ENCODE measurements at places on chromosomes 4 and X. TPM values are rescaled to one million over a fixed set of nuclear protein-coding genes. Genes with fewer than 3 reads are reported as not detected.

- DNase-seq = no peak
Measured at GRCh38 chrX:1137531-1137930, 74.9 kb downstream of the CRLF2 start.

CRMP1 gene
- 37.7 TPM for total RNA-seq

GRCh38 chr4:168803732-168804131 lies 206.3 kb downstream of the CBR4 start:
- DNase-seq = peak; percentile 75

DNA sequence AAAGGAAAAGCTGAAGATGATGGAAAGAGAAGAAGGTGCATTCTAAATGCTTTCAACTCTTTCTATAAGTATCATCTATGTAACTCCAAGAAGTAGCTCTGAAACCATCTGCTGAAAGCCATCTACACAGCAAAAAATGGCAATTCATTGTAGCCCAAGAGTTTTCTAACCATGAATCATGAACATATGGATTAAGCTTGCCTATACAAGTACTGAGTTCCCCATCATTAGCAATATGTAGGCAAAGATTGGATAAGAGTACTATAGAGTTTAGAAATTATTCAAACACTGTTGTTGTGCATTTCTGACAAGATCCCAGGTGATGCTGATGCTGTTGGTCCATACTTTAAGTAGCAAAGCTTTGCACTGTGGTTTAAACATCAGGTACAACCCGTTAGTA lies 11.2 kb downstream of the DAPP1 start:
- DNase-seq = no peak

- DNase-seq = no peak
Measured at GRCh38 chr4:172127168-172127567, 314.0 kb downstream of the GALNTL6 start.

Data from H4 (cell line).